ENCODE measurements at places on chromosomes 5 and 9. TPM values are rescaled to one million over a fixed set of nuclear protein-coding genes. Genes with fewer than 3 reads are reported as not detected.

The CLIC3 gene
- 3.3 TPM for total RNA-seq

The PCDHAC1 gene
- 1.9 TPM for total RNA-seq

The KLF4 gene
- total RNA-seq = 17.1 TPM

The ADCY2 gene
- not detected for total RNA-seq

The ENTPD8 gene
- total RNA-seq = 0.31 TPM

The CHD1 gene
- 30.1 TPM for total RNA-seq

The PCDHB5 gene
- 1.8 TPM for total RNA-seq

The KCNT1 gene
- total RNA-seq = not detected

The SLC24A2 gene
- not detected for total RNA-seq

The ARHGEF37 gene
- 0.83 TPM for total RNA-seq

The SLC6A7 gene
- not detected for total RNA-seq

The RIOK2 gene
- total RNA-seq = 20.0 TPM

The LIFR gene
- total RNA-seq = 6.5 TPM

The PROP1 gene
- not detected for total RNA-seq

The EPB41L4A gene
- 1.2 TPM for total RNA-seq

The GPRIN1 gene
- 8.1 TPM for total RNA-seq

The BTNL8 gene
- not detected for total RNA-seq

The IL5 gene
- not detected for total RNA-seq

The TTC23L gene
- total RNA-seq = not detected

The SELENOP gene
- not detected for total RNA-seq

The SOHLH1 gene
- total RNA-seq = not detected

The SCGB3A2 gene
- total RNA-seq = not detected

The MARCOL gene
- not detected for total RNA-seq

The STPG3 gene
- total RNA-seq = not detected

The PIGO gene
- total RNA-seq = 50.2 TPM

The NR5A1 gene
- not detected for total RNA-seq

The ZDHHC11B gene
- 1.3 TPM for total RNA-seq

The IFNK gene
- total RNA-seq = not detected

The SAP30L gene
- 28.2 TPM for total RNA-seq

The TMOD1 gene
- 2.8 TPM for total RNA-seq

The CCNI2 gene
- total RNA-seq = 0.14 TPM

The P4HA2 gene
- total RNA-seq = 46.4 TPM

The PRUNE2 gene
- total RNA-seq = 0.14 TPM

The FCN2 gene
- total RNA-seq = not detected

The S1PR3 gene
- total RNA-seq = 35.5 TPM

The TAF11L10 gene
- not detected for total RNA-seq

The NR6A1 gene
- total RNA-seq = 1.7 TPM

The TAF11L11 gene
- total RNA-seq = 0.38 TPM

The ST8SIA4 gene
- 1.3 TPM for total RNA-seq

The ADAMTS16 gene
- 1.1 TPM for total RNA-seq
